ENCODE measurements at places on chromosomes 1 and 21.

- DNase-seq = no peak
Measured at GRCh38 chr1:18901147-18901951, 1.0 kb downstream of the ALDH4A1 start.

- DNase-seq = peak; percentile 58
Measured at GRCh38 chr1:147389532-147390184, 147.2 kb downstream of the CHD1L start.

DNA sequence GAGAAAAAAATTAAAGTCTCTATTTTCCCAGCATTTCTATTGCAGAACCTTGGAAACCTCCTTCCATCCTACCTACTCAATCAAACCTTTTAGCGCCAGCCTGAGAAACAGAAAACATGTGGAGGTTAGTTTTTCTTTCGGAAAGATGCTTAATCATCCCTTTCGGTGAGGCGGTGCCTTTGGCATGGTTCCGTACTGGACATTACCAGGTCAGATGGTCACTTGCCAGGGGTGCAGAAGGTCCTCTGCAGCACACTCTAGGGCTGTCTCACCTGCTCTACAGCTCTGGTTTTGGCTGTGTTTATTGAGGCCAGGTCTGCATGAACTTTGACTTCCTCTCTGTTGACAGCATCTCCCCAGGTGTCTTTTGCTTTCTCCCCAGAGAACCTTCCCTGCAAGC lies 121.5 kb downstream of the PLD5 start:
- no peak for DNase-seq

DNA sequence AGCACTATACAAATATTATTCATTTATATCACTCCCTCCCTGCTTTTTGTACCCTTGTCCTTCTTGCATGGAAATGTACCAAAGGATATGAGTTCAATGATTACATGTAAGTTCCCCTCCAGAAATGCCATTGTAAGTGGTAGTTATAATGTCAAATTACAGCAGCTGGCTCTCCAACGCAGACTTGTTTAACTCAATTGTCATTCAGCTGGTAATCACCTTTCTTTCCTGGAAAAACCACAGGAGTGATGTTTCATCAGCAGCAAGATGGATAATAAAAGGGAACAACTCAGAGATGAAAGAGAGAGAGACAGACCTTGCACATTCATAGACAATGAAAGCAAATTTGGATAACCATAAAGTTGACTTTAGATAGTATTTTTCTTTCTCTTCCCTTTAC lies 578.6 kb upstream of the PBX1 start:
- DNase-seq = no peak

DNA sequence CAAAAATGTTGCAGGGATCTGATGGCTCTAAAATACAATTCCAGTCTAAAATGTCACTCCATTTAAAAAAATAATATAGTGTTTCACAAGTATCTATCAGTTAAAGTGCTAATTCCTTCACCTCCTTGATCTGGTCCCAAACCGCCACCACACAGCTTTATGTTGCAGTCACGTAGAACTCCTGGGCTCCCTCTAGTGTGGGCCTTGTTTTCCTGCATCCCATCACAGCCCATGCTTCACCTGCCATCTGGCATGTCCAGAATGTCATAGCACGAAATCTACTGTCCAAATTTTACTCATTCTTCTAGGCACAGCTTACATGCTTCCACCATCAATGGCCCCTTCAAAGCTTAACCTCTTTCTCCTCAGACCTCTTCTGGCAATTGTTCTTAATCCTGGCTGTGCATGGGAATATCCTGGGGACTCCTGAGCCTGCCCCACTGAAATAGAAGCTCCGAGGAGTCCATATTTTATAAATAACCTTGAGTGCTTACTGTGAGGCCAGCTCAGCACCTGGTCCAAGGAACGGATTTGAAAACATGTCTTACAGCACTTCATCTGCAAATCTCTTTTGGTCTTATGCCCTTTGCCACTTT lies 15.5 kb downstream of the FYB2 start:
- DNase-seq = peak; percentile 10

DNA sequence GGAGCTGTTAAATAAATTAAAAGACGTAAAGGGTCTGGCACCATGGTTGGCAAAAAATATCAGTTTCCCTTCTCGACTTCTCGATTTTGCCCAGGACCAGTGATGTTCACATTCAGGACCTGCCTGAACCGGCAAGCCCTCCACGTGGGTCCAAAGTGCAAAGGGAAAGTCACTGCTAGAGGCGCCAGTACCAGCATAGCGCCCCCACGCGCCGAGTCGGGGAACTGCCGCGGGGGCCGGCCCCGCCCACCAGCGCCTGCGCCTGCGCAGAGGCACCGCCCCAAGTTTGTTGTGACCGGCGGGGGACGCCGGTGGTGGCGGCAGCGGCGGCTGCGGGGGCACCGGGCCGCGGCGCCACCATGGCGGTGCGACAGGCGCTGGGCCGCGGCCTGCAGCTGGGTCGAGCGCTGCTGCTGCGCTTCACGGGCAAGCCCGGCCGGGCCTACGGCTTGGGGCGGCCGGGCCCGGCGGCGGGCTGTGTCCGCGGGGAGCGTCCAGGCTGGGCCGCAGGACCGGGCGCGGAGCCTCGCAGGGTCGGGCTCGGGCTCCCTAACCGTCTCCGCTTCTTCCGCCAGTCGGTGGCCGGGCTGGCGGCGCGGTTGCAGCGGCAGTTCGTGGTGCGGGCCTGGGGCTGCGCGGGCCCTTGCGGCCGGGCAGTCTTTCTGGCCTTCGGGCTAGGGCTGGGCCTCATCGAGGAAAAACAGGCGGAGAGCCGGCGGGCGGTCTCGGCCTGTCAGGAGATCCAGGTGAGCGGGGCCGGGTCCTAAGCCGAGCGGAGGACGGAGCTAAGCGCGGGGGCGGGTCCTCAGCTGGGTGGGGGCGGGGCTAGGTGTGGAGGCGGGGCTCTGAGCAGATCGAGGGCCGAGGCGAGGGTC lies at the start of gene PINK1:
TSS of gene PINK1 (plus strand) at position 269 of the 875 bp plus-strand sequence. CDS start at position 360, 91 bp downstream.
- peak; percentile 53 for DNase-seq

Data from IMR-90 (cell line).